ENCODE measurements at places on chromosomes 1 and 21.

GRCh38 chr1:206803221-206803730 is 31.0 kb upstream of the IL10 start:
- no peak for DNase-seq

GRCh38 chr1:33441088-33441745 is 10.3 kb upstream of the PHC2 start:
- no peak for DNase-seq

- no peak for DNase-seq
Measured at GRCh38 chr1:75338616-75339483, 204.7 kb downstream of the LHX8 start.

GRCh38 chr1:107057197-107058133 is 991 bp downstream of the PRMT6 start:
- DNase-seq, result no peak

DNA sequence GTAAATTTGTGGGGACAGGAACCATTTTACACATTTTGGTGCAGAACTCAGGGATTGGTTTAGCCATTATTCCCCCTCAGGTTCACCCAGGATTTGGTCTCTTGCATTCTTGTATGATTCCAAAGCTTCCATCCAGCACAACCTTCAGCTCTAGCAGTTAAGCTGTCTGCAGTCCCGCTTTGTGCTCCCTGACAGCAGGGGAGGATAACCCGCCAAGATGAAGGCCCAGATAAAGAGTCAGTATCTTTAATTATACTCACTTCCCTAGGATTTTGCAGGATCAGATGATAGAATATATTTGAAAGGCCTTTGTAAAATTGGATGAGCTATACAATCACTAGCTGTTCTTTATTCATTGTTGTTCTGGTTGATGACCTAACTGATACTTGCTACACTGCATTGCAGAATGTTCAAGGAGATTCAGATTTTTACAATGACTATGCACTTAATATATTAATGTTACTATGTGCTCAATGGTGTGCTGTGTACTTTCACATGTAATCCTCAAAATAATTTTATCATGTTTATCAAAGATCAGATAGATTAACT is 49.8 kb downstream of the SLC16A1 start:
- DNase-seq, result no peak

DNA sequence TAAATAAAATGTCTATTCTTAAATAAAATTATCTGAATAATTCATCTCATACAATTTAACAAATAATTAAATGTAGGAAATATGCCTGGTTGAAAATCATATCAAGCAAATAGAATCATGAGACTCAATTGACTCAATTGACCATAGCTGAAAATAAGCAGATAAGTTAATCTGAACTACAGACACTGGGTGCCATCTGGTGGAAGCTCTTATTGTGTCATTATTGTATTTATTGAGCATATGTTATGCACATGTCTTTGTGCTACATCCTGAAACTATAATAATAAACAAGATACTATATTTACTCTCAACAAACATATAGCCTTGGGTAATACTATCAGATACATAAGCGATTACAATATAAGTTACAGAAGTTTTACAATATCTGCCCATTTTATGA is 41.0 kb downstream of the BRINP3 start:
- DNase-seq, result no peak

DNA sequence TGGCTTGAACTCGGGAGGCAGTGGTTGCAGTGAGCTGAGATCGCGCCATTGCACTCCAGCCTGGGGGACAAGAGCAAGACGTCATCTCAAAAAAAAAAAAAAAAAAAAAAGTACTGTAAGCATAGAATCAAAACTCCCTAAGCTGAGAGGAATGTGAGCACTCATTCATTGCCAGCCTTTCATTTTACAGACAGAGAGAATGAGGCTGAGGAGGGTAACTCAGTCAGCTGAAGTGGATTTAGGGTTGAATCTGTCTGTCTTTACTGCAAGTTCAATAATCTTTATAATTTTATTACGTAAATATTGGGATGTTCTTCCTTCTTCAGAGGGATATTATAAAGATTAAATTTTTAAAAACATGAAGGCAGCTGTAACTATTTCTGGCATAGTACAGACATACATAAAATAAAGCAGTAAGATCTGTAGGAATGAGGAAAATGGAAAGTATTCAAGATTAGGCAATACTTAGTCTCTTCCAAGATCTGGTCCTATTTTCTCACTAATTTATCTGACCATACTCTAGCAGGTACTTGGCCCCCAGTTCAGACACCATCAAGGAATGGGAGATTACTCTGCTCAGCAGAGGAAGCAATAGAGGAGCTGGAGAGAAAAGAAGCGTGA is 24.1 kb upstream of the MNDA start:
- DNase-seq, result no peak

All from coronary artery (tissue), 2 donors.